ENCODE measurements at places on chromosomes 6 and 20. TPM values are rescaled to one million over a fixed set of nuclear protein-coding genes. Genes with fewer than 3 reads are reported as not detected.

SRSF6 gene
- 70.1 TPM for total RNA-seq

DOK5 gene
- 12.7 TPM for total RNA-seq

IL17A gene
- not detected for total RNA-seq

HTR1B gene
- total RNA-seq = not detected

HTR1E gene
- total RNA-seq = not detected

DDO gene
- 3.6 TPM for total RNA-seq

MACROD2 gene
- 4.0 TPM for total RNA-seq

RAB23 gene
- total RNA-seq = 74.0 TPM

GJA1 gene
- total RNA-seq = 1,360 TPM

KHDRBS2 gene
- total RNA-seq = not detected

WFDC12 gene
- total RNA-seq = not detected

Data from osteoblast (primary cell).